ENCODE measurements at places on chromosomes 5 and 9. TPM values are rescaled to one million over a fixed set of nuclear protein-coding genes. Genes with fewer than 3 reads are reported as not detected.

The NR6A1 gene
- 99.3 TPM for total RNA-seq

DNA sequence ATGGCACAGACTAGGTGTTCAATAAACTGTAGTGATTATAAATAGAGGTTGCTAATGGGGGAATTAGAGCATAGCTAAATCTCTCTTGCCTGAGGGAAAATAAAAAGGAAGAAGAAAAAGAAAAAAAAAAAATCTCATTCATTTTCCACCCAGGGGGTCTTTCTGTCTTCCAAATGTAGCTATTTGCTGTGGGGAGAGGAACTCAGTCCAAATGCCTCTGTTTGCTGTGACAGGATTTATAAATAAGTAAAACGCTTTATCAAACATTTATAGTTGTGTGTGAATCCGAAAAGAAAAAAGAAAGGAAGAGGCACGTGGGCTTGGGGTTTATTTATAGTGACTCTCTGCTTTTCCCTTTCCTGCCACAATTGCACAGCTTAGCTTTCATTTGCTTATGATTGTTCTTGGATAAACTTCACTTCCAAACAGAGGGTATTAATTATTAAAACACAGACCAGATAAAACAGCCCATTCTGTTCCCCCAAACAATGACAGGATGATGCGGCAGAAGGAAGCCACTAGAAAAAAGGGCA is 245.7 kb downstream of the ASTN2 start:
- no peak for DNase-seq

DNA sequence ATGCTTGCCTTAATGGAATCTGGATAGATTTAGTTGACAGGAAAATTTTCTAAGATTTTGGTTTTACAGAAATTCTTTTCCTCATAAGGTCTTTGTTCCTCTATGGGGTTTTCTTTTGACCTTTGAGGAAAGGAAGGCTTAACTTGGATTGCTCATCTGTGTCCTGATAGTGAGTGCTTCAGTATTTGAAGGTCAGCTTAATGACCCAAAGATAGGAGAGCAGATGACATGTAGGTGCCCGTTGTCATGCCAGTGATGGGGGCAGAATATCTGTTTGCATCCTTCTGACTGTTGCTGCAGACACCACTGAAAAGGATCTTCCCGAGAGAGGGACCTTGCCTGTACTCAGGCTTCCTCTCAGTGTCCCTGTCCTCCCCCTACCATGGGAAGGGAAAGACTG is 30.9 kb downstream of the MEGF10 start:
- DNase-seq, result no peak

The EIF4E1B gene
- total RNA-seq, result 1.3 TPM

The SURF1 gene
- 43.3 TPM for total RNA-seq

Measured in H9 (cell line).